ENCODE measurements at places on chromosomes 1 and 21.

DNA sequence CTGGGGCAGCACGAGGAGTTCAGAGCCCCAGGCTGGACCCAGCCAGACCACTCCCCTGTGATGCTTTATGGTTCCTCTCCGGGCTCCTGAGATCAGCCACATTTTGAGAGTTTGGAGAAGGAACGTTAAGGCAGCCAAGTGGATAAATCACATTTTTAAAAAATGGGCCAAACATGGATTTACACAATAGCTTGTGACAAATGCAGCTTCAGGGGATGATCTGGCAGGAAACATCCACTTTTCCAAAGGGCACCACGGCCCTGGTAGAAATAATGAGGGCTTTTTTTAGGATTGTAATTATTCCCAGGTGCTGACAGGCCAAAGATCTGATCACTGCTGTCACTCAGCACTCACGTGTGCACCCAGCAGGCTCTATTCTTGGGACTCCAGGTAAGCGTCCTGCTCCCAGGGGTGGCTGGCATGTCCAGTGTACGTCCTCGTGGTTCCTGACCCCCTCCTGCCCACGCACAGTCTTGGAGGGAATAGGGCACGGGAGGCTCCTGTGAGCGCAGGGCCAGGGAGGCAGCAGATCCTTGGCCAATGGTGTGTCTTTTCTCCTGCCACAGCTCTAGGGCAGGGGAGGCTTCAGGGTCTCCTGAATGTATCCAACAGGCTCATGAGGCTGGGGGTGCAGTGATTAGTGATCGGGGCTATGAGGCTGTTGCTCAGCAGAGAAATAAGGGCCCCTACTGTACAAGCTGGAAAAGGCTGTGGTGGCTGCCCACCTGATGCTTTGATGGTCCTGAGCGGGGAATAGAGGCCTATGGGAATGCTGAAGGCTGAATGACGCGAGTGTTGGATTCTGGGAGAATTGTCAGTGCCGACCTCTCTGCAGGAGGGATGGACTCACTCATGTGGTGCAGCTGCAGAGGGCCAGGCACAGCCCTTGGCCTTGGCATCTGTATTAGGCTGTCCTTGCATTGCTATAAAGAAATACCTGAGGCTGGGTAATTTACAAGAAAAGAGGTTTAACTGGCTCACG is 415.7 kb downstream of the PTPRU start:
- DNase-seq: no peak

DNA sequence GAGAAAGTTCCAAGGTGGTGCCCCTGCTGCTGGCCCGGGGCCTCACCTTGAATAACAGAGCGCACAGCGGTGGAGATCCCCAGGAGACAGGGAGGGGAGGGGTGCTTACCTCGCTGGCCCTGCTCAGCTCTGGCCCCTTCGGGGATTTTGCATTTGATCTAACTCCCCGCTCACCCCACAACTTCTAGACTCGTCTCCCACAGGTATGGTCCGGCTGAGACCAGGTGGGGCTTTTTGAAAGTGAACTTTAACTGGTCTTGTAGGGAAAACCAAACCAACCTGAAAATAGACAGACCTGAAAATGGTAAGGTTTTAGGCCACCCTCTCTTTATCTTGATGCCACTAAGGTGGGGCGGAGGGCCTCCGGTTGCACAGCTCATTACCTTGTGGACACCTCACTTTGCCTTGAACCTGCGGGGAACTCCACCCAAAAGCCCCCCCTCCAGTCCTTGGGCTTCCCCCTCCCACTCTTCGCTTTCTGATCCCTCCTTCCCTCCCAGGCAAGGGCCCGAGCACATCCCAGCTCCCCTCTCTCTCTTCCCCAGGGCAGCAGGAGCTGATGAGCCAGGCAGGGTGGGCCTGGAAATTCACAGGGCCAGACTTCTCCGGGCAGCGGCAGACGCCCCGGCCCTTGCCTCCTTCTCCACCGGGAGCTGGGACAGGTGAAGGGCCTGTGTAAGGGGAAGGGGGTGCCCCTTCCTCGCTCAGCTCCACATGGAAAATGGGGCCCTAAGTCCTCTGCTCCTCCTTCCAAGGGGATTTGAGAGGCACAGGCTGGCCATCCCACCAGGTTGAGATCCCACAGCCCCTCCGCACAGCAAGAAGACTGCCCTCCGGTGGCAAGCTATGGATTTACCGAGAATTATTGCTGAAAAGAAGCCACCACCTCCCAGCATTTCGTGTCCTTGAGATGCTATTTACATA is 16.1 kb downstream of the TNFRSF8 start:
- DNase-seq: no peak

GRCh38 chr21:39715804-39716397 is 29.1 kb upstream of the IGSF5 start:
- peak; percentile 8 for DNase-seq

DNA sequence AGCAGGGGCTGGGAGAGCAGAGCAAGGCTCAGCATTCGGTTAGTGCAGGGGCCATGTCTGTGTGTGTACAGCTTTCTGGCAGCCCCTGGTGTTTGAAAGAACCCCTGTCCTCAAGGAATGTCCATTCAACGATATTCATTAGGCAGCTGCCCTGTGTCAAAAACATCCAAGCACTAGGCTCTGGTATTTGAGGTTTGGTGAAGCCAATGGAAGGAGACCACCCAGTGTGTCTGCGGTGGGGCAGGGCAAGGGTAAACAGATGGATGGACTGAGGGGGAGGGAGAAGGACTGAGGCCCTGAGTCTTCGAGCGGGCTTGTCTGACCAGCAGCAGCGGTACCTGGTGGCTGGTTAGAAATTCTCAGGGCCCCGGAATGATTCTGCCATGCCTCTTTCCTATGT is 155.6 kb upstream of the KLHDC7A start:
- no peak for DNase-seq

DNA sequence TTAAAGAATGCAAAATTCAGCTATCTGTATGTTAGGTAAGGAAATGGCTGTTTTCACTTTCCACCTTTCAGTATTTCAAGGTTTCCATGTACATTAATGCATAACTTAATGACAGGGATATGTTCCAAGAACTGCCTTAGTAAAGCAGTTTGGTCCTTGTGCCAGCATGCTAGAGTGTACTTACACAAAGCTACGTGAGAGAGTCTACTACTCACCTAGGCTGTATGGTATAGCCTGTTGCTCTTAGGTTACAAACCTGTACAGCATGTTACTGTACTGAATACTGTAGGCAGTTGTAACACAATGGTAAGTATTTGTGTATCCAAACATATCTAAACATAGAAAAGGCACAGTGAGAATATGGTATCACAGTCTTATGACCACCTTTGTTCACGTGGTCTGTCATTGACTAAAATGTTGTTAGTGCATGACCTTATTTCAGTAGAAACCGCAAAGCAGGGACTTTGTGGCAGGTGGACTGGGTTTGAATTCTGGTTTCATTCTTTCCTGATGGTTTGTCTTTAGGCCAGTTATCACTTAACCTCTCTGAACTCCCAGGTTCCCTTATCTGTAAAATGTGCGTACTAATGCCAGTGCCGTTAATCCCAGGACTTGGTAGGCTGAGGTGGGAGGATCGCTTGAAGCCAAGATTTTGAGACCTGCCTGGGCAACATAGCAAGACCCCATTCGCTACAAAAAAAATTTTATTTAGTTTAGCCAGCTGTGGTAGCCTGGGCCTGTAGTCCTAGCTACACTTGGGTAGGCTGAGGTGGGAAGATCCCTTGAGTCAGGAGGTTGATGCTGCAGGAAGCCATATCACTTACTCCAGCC is 4.9 kb downstream of the SMYD2 start:
- DNase-seq: no peak

GRCh38 chr1:36351227-36351977 is 28.0 kb upstream of the EVA1B start:
- DNase-seq: peak; percentile 72

DNA sequence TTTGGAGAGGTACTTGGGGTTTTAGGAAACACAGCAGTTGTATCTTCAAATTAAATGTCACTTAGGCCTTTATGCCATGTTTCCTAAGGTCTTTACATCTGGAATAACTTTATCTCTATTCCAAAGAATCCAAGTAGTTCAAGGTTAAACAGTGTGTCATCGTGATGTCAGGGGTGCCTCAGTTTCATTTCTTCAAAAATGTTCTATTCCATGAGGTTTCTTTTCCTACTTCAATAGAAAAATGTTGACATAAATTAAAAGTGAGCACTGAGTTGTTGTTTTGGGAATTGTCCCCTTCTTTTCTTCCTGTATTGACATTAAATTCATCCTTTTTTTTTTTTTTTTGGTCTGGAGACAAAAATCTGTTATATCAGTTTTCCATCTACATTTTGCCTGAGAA is 160.6 kb upstream of the C21orf91 start:
- DNase-seq: no peak

- DNase-seq: peak; percentile 71
Observed at GRCh38 chr1:152001631-152002584, 8.2 kb upstream of the S100A10 start.

GRCh38 chr1:186792870-186793581 is 35.7 kb upstream of the PLA2G4A start:
- DNase-seq: no peak

DNA sequence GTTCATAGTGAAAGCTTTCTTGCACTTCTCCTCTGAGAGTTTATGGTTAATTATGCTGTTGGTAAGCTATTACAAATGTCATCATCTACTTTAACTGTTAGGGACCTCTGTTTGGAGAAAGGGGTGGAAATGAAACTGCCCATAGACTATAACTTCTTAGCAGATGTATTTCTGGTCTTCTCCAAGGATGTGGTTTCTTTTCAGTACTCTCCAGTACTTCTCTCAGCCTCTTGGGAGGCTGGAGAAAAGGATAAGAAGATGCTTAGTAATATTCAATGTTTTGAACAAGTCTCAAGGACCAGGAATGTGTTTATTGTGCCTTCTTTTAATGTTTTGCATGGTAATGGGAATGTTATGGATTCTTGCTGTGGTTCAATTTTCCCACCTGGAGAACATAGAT is 60.4 kb downstream of the LAMC2 start:
- no peak for DNase-seq

- no peak for DNase-seq
Observed at GRCh38 chr1:5308249-5308648, 653.8 kb downstream of the AJAP1 start.

GRCh38 chr1:90340606-90341005 is 345.7 kb downstream of the ZNF326 start:
- DNase-seq: no peak

- no peak for DNase-seq
Observed at GRCh38 chr21:33622253-33622652, 19.3 kb downstream of the CRYZL1 start.

GRCh38 chr1:5140136-5140535 is 485.7 kb downstream of the AJAP1 start:
- no peak for DNase-seq

DNA sequence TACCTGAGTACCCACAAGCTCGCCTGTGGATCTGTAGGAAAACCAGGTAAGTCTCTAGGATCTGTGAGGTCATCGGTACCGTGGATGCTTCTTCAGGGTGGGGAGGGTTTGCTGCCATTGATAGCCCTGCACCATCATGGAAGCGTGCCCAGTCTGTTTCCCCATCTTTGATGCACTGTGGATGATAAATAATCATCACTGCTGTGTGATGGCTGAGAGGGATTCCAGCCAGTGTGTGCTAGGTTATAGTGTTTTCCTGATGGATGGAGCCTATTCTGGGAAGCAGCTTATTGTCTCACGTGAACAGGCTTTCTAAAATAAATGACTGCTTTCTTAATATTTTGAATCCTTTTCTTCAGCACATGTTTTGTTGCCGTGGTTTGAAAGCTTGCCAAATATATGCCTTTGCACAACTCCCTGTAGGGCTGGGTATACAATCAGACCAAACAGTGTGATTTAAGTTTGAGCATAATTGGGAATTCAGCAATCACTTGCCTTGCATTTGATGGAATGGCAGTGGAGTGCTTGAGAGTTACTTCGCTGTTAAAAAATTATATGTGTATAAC is 113.8 kb downstream of the CAMTA1 start:
- no peak for DNase-seq

DNA sequence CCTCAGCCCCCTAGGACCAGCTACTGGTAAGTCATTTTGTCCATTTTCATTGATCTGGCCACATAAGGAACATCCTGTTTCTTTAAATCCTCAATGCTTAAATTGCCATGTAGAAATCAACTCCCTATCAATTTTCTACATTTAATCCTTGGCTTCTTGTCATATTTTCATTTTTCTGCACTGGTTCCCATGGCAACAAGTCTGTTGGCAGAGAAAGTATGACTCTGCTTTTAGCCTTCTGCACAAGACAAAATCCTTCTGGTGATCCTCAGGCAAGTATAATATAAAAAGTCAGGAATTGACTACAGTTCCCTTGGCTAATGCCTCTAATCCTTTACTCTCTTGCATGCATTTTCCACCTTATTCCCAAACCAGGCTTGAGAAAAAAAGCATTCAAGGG is 65.0 kb downstream of the LRRC40 start:
- DNase-seq: peak; percentile 89

- no peak for DNase-seq
Observed at GRCh38 chr1:41046347-41046775, 24.8 kb upstream of the SLFNL1 start.
